Bronchial smooth muscle cell (primary cell): ENCODE measurements at places on chromosomes 3 and 15. TPM values are rescaled to one million over a fixed set of nuclear protein-coding genes. Genes with fewer than 3 reads are reported as not detected.

SENP7 gene
- total RNA-seq, result 14.0 and 17.2 TPM in 2 replicates

CDHR4 gene
- total RNA-seq, result 0.16 and 0.43 TPM in 2 replicates

UROC1 gene
- total RNA-seq, result not detected in 2 replicates

APBA2 gene
- total RNA-seq, result 0.16 and 0.77 TPM in 2 replicates

DNAH12 gene
- total RNA-seq, result under 0.01 TPM in 2 replicates

PLA1A gene
- 2.1 and 3.5 TPM in 2 replicates for total RNA-seq

GJD2 gene
- not detected in 2 replicates for total RNA-seq

ALDH1A3 gene
- total RNA-seq, result 80.7 and 213 TPM in 2 replicates

DISP2 gene
- total RNA-seq, result under 0.01 and 0.16 TPM in 2 replicates

SPINK8 gene
- not detected in 2 replicates for total RNA-seq

DYNLT2B gene
- 10.4 and 11.0 TPM in 2 replicates for total RNA-seq

ZBED2 gene
- under 0.01 TPM in 1 of 2 replicates, not detected in the other for total RNA-seq

DCP1A gene
- 6.3 and 13.0 TPM in 2 replicates for total RNA-seq

GOLGA8Q gene
- 2.8 and 4.1 TPM in 2 replicates for total RNA-seq

SLC2A2 gene
- not detected in 2 replicates for total RNA-seq
